MG63 (cell line): ENCODE measurements at places on chromosomes 3 and 15. TPM values are rescaled to one million over a fixed set of nuclear protein-coding genes. Genes with fewer than 3 reads are reported as not detected.

The CIP2A gene
- 34.0 and 50.2 TPM in 2 replicates for total RNA-seq

The SLC38A3 gene
- not detected in 2 replicates for total RNA-seq

The PAK6 gene
- total RNA-seq, result 3.9 TPM in 1 of 2 replicates, not detected in the other

The GRAMD2A gene
- total RNA-seq, result not detected in 2 replicates

The GPR15 gene
- total RNA-seq, result not detected in 2 replicates

The NT5DC2 gene
- 7.2 and 21.5 TPM in 2 replicates for total RNA-seq

The BMF gene
- total RNA-seq, result 0.20 TPM in 1 of 2 replicates, not detected in the other

The LRRC34 gene
- total RNA-seq, result 3.9 and 12.2 TPM in 2 replicates

The CHDH gene
- total RNA-seq, result 0.76 and 2.0 TPM in 2 replicates

The SOX14 gene
- total RNA-seq, result not detected in 2 replicates

The RLBP1 gene
- not detected in 2 replicates for total RNA-seq

The SNX1 gene
- total RNA-seq, result 80.1 and 97.9 TPM in 2 replicates

The CDHR4 gene
- total RNA-seq, result 0.10 TPM in 1 of 2 replicates, not detected in the other

The TUBGCP5 gene
- 21.9 and 32.1 TPM in 2 replicates for total RNA-seq

The CGNL1 gene
- total RNA-seq, result 0.03 TPM in 1 of 2 replicates, not detected in the other

The NR2F2 gene
- 1.3 and 1.9 TPM in 2 replicates for total RNA-seq

The SYNPR gene
- not detected in 2 replicates for total RNA-seq

The GP9 gene
- total RNA-seq, result not detected in 2 replicates

The GXYLT2 gene
- 0.81 and 0.89 TPM in 2 replicates for total RNA-seq

The NR1I2 gene
- total RNA-seq, result not detected in 2 replicates

The FHIT gene
- total RNA-seq, result 1.7 TPM in 1 of 2 replicates, not detected in the other

The SLC28A1 gene
- not detected in 2 replicates for total RNA-seq

The PCSK6 gene
- 31.3 and 48.8 TPM in 2 replicates for total RNA-seq

The SERPINI1 gene
- total RNA-seq, result 3.5 and 11.9 TPM in 2 replicates

The IL17RB gene
- 0.89 and 2.4 TPM in 2 replicates for total RNA-seq

The FOXP1 gene
- total RNA-seq, result 14.4 and 15.0 TPM in 2 replicates

The B3GNT5 gene
- total RNA-seq, result 0.36 and 5.4 TPM in 2 replicates

The ADAMTS17 gene
- 3.8 TPM in 1 of 2 replicates, not detected in the other for total RNA-seq

The DLL4 gene
- total RNA-seq, result not detected in 2 replicates
